ENCODE measurements at places on chromosomes 7 and 10.

GRCh38 chr7:68676813-68677535, 921.3 kb upstream of the AUTS2 start:
- DNase-seq = no peak

- DNase-seq = no peak
Observed at GRCh38 chr7:128924707-128925588, 12.8 kb upstream of the IRF5 start.

- peak; percentile 16 for DNase-seq
Observed at GRCh38 chr7:67105377-67105776, 108.7 kb downstream of the TYW1 start.

- no peak for DNase-seq
Observed at GRCh38 chr7:94001396-94001795, 2.8 kb downstream of the BET1 start.

GRCh38 chr10:4331150-4331549, 494.9 kb upstream of the AKR1E2 start:
- DNase-seq = no peak

DNA sequence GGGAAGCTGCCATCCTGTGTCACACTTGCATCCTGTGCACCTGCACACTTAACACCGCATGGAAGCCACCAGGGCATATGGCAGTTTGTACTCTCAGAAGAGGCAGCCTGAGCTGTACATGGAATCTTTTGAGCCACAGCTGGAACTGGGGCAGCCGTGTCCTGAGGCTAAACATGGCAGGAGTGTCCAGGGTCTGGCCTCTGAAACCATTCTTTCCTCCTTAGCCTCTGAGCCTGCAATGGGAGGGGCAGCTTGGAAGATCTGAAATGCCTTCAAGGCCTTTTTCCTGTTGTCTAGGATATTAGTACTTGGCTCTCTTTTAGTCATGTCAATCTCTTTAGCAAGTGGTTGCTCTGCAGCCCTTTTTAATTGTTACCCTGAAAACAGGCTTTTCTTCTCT, 16.4 kb downstream of the PLCE1 start:
- no peak for DNase-seq

DNA sequence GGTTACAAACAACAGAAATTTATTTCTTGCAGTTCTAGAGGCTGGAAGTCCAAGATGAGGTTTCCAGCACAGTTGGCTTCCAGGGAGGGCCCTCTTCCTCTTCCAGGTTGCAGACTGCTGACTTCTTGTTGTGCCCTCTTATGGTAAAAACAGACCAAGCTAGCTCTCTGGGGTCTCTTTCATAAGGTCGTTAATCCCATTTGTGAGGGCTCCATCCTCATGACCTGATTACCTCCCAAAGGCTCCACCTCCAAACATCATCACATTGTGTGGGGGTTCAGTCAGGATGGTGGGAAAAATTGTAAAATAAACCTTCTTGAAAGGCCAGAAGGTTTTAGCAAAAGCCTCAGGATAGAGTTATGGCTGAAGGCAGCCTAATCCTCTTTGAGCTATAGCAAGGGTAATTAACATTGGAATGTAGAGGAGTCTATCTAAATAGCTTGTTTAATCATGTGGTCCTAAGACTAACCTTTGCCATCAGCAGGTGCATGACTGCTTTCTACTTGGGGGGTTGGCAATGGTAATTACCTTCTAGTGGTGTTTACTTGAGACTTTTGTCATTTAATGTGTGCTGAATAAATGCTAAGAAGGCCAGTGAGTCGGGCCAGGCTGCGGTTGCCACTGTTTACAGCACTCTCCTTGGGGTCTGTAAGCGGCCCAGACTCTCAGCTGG, 80.8 kb downstream of the PPP1R17 start:
- DNase-seq = no peak

GRCh38 chr10:29763396-29763795, 128.6 kb upstream of the SVIL start:
- no peak for DNase-seq

All from CD4-positive, alpha-beta T cell treated with Interleukin-15 for 4 hours (primary cell).